ENCODE measurements at places on chromosomes 6 and 20.

- no peak for DNase-seq
These were observed 522 bp upstream of the EPB41L1 start for GRCh38 chr20:36153736-36154699.

GRCh38 chr6:166972101-166972500 lies 15.8 kb upstream of the RNASET2 start:
- DNase-seq: no peak

- no peak for DNase-seq
These were observed 232.7 kb downstream of the DLL1 start for GRCh38 chr6:170057961-170058877.

DNA sequence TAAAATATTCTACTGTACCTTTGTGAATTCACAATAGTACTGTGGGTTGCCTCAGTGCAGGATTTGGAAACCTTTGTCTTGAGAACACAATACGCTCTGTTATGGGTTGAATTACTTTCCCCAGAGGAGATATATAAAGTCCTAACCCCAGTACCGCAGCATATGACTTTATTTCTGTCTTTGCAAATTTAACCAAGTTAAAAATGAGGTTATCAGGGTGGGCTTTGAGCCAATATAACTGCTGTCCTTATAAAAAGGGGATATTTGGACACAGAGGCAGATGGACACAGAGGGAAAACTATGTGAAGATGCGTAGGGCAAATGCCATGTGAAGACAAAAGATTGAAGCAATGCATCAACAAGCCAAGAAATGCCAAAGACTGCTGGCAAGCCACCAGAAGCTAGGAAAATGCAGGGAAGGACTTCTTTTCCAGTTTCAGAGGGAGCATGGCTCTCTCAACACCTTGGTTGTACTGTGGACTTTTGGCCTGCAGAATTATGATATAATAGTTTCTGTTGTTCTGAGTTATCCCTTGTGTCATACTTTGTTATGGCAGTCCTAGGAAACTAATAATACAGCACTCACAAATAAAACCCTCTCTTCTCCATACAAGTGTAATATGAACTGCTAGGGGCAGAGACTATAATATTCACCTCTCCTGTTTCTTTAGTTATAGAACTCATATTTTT lies 292.6 kb upstream of the SPTLC3 start:
- no peak for DNase-seq

DNA sequence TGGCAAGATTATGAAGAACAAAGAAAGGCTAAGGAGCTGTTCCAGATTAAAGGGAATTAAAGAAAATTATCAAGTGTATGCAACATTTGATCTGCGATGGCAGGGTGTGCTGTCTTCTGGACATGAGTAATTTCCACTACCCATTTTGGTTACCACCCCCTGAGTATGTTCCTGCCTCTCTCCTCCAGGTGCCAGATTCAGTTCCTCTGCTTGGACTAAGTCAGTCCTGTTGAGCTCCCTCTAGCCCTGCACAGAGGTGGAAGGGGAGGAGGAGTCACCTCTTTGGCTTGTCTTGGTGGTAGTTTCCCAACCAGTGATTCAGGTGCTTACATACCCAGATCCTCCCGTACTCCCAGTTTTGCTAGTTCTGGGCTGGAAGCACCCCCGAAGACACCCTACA lies 22.2 kb upstream of the SNRPB2 start:
- DNase-seq: no peak

Measured in astrocyte of the cerebellum (primary cell).